ENCODE measurements at places on chromosomes 2 and 18.

- DNase-seq = no peak
Observed at GRCh38 chr18:2559249-2559648, 12.1 kb downstream of the METTL4 start.

DNA sequence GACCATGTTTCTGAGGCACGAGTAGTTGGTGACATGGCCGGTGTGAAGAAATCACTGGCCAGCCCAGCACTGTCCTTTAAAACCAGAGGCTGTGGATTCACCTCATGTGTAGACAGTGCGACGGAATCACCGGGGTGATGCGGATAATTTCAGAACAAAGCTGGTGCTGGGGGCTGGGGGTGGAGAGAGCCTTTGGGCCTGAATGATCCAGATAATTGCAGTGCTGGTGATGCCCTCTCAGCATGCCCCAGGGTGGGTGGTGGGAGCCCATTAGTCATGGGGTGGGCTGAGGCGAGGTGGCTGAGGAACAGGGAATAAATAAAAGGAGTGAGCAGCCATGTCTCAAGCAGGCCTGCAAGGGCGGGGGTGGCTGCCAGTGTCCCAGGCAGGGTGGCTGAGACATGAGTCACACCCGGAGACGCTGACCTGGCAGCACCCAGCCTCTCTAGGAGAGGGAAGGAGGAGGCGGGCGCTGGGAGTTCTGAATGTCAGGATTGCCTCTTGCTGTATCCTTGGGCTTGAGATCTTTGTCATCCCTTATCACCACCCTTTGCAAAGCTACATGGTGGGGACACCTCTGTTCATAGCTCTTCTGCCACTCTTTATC is 151.1 kb upstream of the MSH6 start:
- no peak for DNase-seq

DNA sequence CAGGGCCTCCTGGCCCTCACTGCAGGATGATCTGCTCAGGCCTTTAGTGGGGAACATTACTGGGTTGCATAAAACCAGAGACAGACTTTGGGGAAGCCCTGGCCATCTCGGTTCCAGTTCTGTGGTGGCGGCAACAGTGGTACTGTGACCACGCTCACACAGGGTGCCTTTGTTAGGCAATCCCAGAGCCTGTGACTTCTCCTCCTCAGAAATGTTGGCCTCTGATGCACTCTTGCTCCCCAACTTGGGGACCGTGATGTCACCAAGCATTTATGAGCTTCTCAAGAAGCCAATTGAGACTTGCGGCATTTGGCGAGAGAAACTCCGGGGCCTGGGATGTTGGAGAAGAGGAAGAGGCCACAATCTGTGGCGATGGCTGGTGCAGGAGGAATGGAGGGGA is 80.9 kb upstream of the PKDCC start:
- DNase-seq = no peak

DNA sequence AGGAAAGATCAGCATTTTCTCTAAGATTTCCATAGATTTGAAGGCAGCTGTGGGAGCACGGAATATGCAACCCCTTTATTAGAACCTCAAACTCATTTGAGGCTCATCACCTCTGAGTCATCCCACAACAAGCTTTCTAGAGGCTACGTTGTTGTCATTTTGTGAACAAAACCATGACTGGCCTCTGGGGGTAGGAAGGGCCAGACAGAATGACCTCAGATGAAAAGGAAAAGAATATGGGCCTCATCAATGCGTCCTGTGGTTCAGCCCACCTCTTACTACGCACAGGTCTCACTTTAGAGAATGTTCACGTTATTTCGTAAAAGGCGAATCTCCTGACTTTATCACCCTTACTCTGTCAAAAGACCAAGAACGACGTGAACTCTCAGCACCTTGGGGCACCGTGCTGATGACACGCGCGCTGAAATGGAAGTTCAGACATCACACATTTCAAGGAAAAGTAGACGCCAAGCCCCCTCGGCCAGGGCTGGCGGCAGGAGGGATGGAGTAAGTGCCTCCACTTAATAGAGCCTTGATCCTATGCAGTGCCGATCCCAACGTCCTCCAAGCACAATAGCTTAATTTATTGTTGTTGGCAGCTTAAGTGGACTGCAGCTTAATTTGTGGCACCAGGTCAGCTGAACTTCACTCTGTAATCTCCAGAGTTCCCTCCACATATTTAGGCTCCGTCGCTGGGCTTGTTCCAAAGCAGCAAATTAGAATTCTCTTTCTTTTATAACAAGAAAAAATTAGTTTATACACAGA is 208.3 kb downstream of the EIPR1 start:
- no peak for DNase-seq

DNA sequence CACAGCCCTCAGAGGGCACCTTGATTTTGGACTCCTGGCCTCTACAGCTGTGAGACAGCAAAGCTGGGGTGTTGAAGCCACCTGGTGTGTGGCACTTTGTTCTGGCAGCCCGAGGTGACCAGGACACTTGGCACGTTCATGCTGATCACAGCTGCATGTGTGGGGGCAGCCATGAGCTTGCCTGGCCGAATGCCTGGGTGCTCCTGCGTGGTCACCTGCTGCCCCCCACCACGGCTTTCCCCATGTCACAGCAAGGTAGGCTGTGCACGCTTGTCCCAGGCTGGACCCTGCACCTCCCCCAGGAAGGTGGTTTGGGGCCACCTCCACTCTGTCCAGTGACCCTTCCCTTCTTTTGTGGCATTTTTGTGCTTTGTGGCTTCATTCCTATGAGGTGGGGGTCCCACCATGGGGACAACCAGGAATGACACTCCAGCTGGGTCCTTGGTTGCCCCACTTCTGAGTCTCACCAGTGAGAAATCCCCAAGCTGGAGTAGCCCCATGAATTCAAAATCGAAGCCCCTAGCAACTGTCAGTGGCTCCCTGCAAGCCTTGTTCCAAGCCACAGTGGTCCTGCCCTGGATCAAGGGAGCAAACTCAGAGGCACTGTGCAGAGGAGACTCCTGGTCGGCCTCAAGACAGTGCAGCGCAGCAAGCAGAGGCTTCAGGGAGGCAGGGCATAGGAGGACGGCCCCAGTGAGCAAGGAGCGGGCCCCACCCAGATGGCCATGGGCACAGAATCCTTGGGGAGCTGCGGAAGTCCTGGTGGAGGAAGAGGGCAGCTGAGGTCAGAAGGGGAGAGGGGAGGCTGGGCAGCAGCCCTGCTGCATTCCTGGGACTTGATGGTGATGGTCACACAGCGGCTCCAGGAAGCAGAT is 121.4 kb upstream of the HS6ST1 start:
- no peak for DNase-seq

DNA sequence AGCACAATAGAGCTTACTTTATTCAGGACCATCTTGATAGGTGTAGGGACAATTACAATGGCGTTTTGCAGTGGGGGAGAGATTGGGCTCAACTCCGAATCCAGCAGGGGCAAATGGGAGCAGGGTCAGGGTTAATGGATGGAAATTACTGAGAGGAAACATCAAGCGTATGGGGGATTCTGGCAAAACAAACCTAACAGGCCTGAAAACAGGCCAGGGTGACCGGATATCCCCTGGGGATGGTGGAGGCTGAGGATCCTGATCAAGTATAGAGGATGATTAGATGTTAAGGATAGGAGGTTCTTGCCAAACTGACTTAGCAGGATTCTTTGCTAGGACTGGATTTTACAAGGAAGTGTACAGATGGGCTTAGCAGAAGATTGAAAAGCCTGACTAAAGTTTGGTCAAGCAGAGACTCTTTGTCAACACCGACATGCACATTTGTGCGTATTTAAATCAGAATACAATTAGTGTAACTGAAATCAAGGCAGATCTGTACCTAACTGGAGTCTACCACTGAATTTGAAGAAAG is 54.5 kb upstream of the GPR45 start:
- DNase-seq = no peak

GRCh38 chr2:123521854-123522253 is 503.2 kb upstream of the CNTNAP5 start:
- no peak for DNase-seq

- DNase-seq = no peak
Observed at GRCh38 chr2:225932811-225933413, 533.4 kb downstream of the NYAP2 start.

DNA sequence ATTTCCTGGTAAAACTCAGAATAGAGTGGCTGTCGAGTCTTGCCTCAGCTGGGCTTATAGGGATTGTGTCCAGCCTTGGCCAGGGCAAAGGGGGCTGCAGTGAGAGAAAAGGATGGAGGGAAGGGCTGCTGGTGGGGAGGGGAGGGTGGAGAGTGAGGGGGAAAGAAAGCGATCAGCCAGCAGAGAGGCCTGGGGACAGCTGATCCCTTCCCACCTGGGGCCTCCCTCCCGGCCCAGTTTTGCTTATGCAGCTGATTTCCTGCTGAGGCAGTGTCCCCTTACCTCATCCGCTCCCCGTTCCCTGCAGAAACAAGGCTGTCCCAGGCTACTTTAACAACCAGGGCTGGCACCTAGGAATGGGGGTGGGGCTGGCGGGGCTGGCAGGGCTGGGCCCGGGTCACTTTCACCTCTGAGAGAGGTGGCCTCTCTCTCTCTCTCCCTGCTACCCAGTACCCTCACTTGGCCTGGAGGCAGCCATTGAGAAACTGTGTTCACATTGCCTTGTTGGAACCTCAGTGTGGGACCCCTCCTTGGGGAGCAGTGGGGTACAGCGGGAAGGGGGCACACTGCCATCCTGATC is 12.2 kb upstream of the GMPPA start:
- no peak for DNase-seq

DNA sequence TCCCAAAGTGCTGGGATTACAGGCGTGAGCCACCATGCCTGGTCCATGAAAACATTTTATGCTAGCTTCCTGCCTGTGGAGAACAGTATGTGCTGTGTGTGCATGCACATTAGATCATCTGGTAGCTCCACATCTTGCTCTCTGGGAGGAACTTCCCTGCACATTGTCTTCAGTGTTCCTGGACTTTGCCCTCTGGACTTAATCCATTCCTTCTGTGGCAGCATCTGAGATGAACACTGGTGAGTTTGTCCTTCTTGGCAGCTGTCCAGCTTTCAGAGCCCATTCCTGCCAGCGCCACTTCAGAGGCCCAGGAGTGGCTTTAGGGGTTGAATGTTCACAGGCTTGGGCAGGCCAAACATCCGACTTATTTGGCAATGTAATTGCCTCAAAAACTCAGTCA is 65.2 kb downstream of the POU3F3 start:
- no peak for DNase-seq

GRCh38 chr18:59488899-59489298 is 129.8 kb upstream of the LMAN1 start:
- no peak for DNase-seq

GRCh38 chr2:47179388-47179787 is 24.3 kb upstream of the STPG4 start:
- DNase-seq = no peak

DNA sequence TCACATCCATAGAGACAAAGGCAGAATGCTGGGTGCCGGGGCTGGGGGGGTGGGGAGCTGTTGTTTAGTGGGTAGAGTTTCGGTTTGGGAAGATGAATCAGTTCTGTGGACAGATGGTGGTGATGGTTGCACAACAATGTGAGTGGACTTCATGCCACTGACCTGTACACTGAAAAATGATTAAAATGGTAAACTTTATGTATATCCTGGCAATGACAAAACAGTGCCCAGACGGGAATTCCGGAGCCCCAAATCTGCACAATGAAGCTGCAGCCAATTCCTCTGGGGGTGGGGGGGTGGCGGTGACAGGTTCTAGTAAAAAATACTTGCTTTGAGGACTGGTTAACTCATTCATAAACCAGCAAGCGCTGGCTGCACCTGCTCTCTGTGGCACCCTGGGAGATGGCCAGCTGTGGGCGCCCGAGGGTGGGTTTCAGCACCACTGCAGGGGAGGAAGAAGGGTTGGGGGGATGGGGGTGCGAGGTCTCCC is 81.8 kb upstream of the HPCAL1 start:
- DNase-seq = no peak

GRCh38 chr2:240339411-240340360 is 95.8 kb upstream of the GPC1 start:
- no peak for DNase-seq

DNA sequence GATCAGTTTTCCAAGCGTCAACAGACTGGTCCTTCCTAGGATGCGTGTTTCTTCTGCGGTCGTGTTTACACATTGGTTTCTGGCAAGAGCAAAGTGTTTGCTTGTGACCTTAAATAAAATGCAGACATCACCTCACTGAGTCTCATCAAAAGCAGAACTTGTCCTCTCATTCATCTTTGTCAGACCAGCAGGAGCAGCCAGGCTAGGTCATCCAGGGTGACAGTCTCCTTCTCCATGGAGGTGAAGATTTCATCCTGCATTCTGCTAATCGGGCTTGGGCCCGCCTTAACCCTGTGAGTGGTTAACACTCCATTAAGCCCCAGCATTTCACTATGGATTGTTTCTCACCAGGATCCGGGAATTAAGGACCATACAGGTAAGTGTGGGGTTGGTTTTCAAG is 64.2 kb upstream of the PID1 start:
- DNase-seq = no peak

DNA sequence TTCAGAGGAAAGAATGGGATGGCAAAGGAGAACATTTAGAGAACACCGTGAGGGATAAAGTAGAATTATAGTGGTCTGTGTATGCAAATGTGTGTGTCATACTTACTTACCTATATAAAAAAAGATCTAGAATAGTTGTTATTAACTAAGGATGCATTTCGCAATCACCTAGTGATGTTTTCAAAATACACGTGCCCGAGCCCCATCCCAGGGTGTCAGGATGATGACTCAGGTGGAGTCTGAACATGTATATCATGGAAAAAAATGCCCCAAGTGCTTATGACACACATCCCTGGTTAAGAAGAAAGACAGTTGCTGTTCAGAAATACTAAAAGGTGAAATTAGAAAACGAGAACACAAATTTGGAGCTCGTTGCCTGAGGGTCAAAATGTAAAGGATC is 109.0 kb downstream of the CERS6 start:
- DNase-seq = no peak

- no peak for DNase-seq
Observed at GRCh38 chr18:10521566-10521965, 4.3 kb upstream of the NAPG start.

GRCh38 chr2:196482119-196483065 is 157.1 kb upstream of the CCDC150 start:
- no peak for DNase-seq

DNA sequence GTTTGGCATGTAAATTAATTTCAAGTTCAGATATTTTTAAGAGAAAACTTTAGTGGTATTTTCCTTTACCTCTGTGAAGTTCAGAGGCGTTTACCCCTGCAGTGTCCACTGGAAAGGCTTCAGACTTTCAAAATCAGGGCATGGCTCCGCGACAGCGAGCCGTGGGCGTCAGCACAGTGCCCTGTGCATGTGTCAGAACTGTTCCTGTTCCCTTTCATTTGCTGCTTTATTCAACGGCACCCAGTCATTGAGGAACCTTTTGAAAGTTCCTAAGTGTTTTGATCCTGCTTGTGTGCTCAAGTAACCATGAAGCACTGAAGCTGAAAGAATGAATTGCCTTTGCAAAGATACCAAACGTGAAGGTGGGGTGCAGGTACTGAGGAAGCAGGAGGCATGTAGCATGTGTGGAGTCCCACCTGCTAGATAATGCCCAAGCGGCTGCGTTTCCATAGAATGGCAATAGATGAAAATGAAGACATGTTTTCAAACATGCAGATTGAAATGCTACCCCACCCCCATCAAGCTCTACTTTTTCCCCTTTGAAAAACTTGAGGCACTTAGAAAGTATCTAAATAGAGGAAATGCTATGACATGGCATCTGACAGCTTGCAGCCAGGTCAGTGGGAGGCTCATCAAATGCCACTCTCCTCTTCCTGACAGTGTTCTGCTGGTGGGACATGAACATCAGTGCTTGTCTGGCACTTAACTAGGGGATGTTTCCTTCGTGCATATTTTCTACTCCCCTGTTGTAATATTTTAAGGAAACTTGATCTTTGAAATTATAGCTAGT is 148.6 kb downstream of the ZNF236 start:
- no peak for DNase-seq

GRCh38 chr18:46469186-46469915 is 187.7 kb downstream of the LOXHD1 start:
- DNase-seq = no peak

GRCh38 chr18:59109375-59109774 is 30.3 kb upstream of the SEC11C start:
- no peak for DNase-seq
